ENCODE measurements at places on chromosomes 7 and 10.

DNA sequence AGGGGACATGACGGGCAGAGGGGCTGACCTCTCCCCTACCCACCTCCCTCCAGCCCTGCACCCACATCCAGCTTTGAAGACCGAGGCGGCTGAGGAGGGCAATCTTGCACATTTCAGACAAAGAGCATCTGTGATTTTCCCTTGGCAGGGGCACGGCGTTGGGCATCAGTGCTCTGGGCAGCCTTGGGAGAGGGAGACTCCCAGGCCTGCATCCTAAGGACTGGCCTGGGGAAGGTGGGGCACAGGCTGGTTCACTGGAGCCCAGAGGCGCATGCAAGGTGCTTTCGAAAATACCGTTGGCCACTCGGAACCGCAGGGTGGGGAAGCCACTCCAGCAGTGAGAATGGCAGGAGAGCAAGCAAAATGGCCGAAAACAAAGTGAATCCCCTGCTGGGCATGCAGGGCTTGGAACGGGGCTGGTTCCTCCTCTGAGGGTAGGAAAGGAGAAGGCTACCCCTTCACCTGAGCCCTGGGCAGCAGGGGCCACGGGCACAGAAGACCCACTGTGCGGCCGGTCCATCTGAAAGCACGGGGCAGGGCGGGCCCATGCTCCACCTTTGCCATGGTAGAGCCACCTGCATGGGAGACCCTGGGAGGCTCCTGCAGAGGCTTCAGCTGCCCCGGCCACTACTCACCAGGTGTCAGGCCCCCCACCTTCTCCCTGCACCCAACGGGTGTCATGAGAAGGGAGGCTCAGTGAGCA is 49.8 kb downstream of the EBF3 start:
- no peak for DNase-seq

- no peak for DNase-seq
Observed at GRCh38 chr10:19847321-19847720, 31.1 kb downstream of the PLXDC2 start.

GRCh38 chr7:8386926-8387550 is 46.4 kb upstream of the NXPH1 start:
- peak; percentile 1 for DNase-seq

DNA sequence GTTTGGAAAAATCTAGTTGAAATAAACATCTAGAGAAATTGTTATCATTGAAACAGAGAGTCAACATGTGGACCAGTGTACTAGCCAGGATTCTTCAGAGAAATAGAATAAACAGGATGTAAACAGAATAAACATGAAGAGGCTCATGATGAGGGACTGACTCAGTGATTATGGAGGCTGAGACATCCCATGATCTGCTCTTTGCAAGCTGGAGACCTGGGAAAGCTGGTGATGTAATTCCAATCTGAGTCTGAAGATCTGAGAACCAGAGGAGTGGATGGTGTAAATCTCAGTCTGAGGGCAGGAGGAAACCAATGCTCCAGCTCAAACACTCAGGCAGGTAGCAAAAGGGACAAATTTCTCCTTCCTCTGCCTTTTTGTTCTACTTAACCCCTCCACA is 62.9 kb upstream of the FAM180A start:
- no peak for DNase-seq

- peak; percentile 51 for DNase-seq
Observed at GRCh38 chr7:105003275-105003674, 10.7 kb upstream of the KMT2E start.

- DNase-seq: no peak
Observed at GRCh38 chr10:123409426-123409825, 255.2 kb downstream of the BUB3 start.

GRCh38 chr7:50533866-50534265 is 31.3 kb downstream of the DDC start:
- no peak for DNase-seq

DNA sequence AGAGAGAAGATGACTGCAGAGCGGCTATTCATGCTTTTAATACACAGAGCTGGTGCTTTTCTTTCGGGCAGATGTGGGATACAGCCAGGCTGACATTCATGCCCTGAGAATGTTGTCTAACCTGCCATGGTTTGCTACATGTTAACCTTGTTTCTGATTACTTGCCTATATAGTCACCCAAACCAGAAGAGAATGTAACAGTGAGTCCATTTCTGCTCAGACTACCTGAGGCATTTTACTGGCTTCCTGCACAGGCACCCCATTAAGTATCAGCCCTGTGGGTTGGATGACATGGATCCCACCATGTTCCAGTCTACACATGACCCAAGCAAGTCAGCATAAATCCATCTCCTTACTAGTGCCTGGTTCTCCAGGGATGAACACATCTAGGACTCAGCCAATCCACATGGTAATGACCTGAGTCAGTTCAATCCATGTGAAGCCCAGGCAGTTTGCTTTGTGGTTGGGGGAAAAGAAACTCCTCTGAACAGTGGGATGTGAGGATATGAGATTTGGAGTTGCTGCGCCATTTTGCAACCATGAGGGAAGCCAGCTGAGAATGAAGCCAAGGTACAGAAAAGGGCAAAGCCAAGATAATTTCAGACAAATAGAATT is 55.7 kb upstream of the MKX start:
- no peak for DNase-seq

DNA sequence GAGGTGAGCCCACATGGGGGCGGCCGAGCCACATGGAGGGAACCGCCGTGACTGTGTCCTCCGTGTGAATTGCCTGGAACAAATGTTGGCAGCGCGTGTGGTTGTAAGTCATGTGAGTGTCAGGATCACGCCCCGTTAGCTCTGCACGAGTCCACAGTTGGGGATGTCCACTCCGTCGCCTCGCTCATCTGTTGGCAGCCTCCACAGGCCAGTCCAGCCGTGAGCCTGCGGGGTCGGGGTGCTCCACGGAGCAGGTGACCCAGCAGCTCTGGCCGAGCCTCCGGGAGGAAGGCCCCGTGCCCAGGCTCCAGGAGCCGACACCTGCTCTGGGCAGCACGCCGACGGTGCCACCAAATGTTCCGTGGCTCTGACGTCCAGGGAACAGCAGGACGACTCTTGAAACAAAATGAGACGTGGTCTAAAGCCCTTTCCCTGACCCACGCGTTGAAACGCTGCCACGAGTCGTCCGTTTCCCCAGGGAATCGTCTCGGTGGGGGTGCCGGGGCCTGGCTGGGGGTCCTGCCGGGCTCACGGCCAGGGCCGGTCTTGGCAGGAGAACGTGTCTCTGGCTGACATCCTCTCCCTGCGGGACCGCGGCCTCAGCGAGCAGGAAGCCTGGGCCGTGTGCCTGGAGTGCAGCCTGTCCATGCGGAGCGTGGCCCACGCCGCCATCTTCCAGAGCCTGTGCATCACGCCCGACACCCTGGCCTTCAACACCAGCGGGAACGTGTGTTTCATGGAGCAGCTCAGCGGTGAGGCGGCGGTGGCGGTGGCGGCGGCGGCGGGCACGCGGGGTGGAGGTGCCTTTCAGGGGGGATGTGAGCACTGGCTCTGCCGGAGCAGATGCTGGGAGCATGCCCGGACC is 7.0 kb downstream of the KNDC1 start:
- DNase-seq: no peak

- DNase-seq: no peak
Observed at GRCh38 chr7:131203291-131203976, 124.2 kb upstream of the MKLN1 start.

DNA sequence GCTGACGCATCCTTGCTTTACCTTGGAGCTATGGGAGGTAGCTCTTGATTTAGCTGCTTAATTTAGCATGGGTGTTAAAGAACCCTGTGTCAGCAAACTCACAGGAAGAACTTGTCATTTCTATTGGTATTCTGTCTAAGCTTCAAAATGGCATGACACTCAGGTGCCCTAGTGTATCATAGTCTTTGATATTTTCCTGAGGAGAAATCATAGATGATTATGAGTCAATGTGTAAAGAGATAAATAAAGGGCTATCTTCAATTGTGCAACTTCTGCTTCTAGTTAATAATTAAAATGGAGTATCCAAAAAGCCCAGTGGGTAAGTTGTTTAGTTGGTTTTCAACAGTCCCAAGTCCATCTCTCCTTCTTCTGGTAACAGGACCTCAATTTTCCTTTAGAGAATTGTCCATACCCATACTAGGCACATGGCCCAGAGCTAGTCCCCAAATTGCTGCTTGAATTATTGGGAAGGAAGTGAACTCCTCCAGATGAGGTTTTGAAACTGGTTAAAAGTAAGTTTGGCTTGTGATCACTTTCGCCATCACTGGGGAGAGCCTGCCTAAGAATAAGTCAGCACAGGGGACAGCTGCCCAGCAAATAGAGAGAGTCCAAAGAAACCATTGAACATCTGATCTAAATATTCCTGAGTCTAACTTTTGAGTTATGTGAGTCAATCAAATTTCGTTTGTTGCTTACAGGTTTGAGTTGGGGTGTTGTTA is 169.0 kb upstream of the PHYHIPL start:
- no peak for DNase-seq

DNA sequence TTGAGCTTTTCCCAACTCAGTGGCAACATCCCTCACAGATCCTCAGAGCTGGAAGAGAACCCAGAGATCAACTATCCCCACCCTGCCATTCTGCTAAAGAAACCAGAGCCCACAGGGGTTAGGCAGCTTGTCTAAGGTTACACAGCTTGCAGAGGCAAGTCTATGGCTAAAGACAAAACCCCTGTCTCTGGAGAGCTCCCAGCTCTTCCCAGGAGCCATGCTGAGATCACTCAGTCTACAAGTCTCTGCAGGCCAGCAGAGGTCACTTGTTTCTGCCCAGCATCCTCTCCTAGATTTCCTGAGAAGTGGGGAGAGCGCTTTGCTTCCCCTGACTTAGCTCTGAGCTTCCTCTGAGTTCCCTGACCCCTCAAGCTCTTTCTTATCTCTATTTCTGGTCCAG is 28.5 kb upstream of the LOXL4 start:
- DNase-seq: no peak

DNA sequence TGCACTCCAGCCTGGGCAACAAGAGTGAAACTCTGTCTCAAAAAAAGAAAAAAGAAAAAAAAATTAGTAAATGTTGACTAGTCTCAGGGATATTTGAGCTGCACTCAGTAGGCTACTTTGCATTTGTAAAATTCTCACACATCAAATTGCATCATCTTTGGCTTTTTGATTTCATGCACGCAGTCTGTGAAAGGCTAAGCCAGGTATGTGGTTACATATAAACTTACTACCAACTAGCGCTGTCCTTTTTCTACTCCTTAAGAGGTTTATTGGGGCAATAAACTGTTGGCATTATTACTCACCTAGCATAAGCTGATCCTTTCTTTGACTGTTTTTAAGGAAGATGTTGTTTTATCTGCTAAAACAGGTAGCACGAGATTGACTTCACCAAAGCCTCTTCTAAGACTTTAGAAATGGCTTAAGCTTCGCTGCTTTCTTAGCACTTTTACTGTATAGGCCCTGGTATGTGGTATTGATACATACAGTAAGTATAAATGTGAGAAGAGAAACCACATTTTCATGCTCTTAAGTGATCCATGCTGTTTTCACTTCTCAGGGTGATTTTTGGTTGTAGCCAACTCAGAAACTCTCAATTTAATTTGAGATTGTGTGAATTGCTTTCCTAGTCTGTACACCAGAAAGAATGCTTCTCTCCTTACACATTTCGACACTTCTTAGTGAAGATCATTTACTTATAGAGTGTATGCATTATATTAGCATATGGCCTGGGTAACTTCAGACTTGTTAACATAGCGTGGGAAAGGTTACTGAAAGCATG is 323.9 kb downstream of the AUTS2 start:
- no peak for DNase-seq

- no peak for DNase-seq
Observed at GRCh38 chr7:39661960-39662359, 38.6 kb downstream of the RALA start.

GRCh38 chr7:129807863-129808262 is 144.9 kb downstream of the UBE2H start:
- no peak for DNase-seq

DNA sequence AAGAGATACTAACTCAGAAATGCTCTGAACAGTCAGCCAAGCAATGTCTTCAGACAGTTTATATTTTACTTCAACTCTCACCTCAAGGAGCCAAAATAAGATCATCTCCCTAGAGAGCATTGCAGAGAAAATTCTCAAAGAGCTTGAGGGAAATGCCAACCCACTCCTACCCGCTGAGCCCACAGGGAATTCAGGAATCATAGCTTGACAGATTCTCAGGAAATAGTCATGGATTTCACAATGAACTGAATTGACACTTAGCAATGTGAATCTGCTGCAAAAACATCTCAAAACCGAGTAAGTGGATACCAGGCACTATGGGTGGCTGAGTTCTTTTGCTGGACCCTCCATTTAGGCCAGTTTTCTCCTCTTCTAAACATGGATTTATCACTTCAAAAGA is 9.8 kb upstream of the PLAC9 start:
- no peak for DNase-seq

DNA sequence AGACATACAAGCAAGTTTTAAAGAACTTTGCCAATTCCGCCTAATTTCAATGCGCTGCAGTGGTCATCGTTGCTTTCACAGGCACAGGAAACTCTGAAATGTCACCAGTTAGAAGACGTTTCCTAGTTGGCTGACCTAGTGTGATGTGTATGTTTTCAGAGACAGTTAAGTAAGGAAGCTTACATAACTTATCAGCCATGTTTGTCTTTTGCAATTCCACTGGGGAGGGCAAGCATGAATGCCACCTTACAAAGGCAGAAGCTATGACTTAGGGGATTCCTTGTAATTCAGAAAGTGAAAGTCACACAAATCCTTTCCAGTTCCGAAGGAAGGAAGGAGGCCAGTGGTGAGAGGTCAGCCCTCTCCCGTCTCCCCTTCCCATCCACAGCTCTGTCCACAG is 15.0 kb upstream of the NPS start:
- no peak for DNase-seq

- DNase-seq: no peak
Observed at GRCh38 chr10:1654247-1654646, 83.1 kb downstream of the ADARB2 start.

DNA sequence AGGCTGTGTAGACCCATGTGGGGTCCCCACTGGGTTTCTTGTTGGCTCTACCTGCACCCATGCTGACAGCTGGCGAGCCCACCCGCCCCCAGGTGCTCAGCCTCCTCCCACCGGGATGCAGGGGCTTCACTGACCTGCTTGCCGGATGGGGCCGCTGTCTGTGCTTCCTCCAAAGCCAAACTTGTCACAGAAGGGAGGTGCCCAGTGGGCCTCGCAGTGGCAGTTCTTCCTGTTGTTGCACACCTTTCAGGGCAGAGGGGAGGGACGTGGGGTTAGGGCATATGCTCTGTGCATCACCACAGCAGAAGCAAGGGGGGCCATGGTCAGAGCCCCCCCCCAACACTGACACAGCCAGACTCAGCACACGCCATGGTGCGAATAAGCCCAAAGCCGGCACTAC is 146.5 kb downstream of the FANK1 start:
- no peak for DNase-seq

- DNase-seq: no peak
Observed at GRCh38 chr10:74384615-74385183, 233.7 kb downstream of the ADK start.

GRCh38 chr10:72250666-72251065 is 23.1 kb upstream of the DDIT4 start:
- DNase-seq: no peak

DNA sequence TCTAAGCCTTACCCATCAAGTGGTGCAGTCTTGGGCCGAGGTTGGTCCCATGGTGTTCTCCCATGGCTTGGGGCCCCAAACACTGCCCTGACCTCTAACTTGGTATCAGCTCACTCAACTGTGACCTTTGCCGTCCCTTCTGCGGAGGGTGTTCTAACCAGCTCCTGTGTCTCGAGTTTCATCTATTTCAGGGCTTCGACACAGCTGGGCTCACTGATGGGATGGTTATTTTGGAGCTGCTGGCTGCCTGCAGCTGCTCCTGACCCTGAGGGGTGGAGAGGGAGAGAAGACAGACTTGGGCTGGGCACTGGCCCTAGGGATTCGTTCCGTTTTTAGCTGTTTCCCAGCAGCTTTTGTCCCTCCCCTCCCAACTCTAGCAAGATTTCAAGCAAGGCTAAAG is 86.9 kb downstream of the NEURL1 start:
- DNase-seq: no peak

GRCh38 chr7:113209449-113210203 is 91.3 kb upstream of the SMIM30 start:
- DNase-seq: no peak
